Placental epithelial cell (primary cell): ENCODE measurements at places on chromosomes 13 and 19. TPM values are rescaled to one million over a fixed set of nuclear protein-coding genes. Genes with fewer than 3 reads are reported as not detected.

PROZ gene
- total RNA-seq = not detected in 2 replicates

KLK12 gene
- total RNA-seq = not detected in 2 replicates

CFD gene
- 1.3 and 1.6 TPM in 2 replicates for total RNA-seq

SLITRK1 gene
- not detected in 2 replicates for total RNA-seq

ITGBL1 gene
- 22.8 and 63.8 TPM in 2 replicates for total RNA-seq
